AG09309 (cell line): ENCODE measurements at places on chromosomes 7 and 10.

GRCh38 chr7:78649976-78650375 is 803.5 kb downstream of the MAGI2 start:
- DNase-seq, result no peak

GRCh38 chr10:93796167-93796566 is 38.4 kb downstream of the LGI1 start:
- DNase-seq, result no peak

GRCh38 chr7:1943326-1943725 is 273.2 kb downstream of the ELFN1 start:
- DNase-seq, result no peak

GRCh38 chr10:117365612-117366011 is 9.6 kb downstream of the PDZD8 start:
- no peak for DNase-seq

- DNase-seq, result no peak
These were observed 325.4 kb upstream of the NPVF start for GRCh38 chr7:25553580-25554291.

DNA sequence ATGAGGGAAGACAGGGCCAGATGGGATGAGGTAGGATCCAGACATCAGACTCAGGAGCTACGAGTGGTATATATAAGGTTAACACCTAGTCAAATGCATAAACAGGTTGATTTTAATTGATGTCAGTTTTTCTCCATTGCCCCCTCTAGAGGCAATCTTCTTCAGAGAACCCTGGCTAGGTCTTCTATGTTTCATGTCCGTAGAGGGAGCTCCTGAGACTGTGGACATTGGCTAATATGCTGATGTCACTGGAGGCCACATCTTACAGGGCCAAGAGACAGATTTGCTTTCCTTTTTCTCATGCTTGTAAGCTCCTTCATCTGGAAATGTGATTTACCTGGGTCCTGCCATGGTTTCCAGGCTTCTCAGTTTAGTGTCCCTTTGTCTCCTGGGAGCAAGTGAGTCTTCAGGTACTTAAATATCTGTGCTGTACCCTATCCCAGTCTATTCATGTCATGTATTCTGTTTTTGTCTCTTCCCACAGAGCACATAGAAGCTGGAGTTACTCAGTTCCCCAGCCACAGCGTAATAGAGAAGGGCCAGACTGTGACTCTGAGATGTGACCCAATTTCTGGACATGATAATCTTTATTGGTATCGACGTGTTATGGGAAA is 161.6 kb upstream of the PRSS1 start:
- DNase-seq, result peak; percentile 41

- DNase-seq, result no peak
These were observed 37.6 kb downstream of the TNPO3 start for GRCh38 chr7:129017264-129017663.

DNA sequence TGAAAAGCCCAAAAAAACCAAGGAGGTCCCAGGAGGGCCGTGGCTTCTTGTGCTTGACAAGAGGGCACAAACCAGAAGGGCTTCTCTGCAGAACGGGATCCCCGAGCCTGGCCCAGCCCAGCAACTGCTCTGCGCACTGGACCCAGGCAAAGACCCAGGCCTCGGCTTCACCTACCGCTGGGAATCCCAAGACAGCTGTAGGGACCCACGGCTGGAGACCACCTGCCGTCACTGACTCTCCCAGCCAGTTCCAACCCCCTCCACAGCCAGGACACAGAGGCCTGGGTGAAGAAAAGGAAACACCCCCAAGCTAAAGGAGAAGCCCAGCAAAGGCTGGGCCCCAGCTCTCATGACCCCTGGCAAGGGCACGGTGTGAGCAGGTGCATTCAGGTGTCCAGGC is 24.3 kb downstream of the PDGFA start:
- no peak for DNase-seq

GRCh38 chr7:72020311-72020710 is 391.8 kb downstream of the CALN1 start:
- no peak for DNase-seq

DNA sequence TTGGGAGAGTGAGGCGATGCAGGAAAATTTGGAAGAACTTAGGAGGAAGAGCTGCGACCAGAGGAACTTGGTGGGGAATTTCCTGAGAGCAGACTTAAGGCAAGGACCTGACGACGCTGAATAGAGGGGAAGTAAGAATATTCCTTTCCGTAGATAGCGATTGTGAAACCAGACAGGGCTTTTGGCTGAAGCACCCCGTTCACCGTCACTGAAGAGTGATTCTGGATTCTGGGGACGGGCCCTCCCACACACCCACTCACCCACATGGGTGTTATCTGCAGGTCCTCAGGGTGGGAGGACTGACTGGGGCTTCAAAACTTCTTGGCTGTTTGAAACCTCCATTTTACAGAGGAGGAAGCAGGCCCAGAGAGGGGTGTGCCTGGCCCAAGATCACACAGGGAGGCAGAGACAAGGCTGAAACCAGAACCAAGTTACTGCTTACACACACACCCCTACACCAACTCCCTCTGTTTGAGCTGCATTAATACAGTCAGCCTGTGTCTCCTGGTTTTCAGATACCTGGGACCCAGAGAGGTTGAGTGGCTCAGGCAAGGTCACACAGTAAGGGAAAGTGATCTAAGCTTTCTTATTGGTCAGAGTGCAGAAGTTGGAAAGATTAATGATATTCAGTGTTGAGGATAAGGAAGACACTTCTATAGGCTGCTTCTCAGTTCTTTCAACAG is 37.2 kb upstream of the CDH23 start:
- no peak for DNase-seq

DNA sequence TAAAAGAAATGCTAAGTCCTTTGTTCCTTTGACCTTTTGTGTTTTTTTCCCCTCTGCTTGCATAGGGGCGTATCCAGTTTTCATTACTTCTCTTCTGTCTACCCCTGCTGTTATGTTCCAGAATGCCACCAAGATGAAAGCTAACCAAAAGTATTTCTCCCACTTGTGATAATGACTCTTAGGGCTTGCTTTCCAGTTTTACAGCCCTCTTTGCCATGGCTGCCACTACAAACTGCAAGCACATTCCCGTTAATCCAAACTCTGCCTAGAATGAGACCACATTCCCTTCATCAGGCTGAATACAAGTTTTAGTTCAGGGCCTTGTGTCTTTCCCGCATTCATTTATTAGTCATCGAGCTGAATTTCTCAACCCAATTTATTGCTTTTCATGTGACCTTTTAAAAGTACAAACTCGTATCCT is 23.6 kb upstream of the CD36 start:
- DNase-seq, result peak; percentile 71

GRCh38 chr7:158399762-158400161 is 187.9 kb downstream of the PTPRN2 start:
- DNase-seq, result no peak

GRCh38 chr10:121734589-121735045 is 136.4 kb upstream of the FGFR2 start:
- no peak for DNase-seq

GRCh38 chr10:102306710-102307109 is 61.4 kb downstream of the GBF1 start:
- no peak for DNase-seq

DNA sequence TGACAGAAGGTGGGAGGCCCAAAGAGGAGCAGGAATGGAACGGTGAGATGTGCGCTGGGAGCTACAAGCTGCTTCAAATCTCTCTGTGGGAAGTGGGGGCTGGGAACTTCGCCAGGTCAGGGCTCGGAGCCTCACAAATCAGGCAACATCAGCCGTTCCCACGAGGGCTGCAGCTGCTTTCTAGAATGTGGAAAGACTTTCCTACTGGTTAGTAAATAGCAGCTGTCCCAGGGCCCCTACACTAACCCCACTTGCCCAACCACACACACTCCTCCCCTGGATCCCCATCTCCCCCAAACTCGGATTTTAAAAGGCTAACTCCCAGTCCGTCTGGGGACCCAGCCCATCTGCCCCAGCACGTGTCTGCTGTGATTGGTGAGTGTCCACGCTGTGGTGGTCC is 40.6 kb upstream of the PITRM1 start:
- DNase-seq, result no peak

- no peak for DNase-seq
These were observed 133.8 kb downstream of the WDR37 start for GRCh38 chr10:1190052-1190395.

GRCh38 chr10:79984851-79985250 is 35.9 kb upstream of the SFTPD start:
- no peak for DNase-seq

GRCh38 chr10:60032723-60033122 is 126.4 kb upstream of the CCDC6 start:
- DNase-seq, result peak; percentile 27

DNA sequence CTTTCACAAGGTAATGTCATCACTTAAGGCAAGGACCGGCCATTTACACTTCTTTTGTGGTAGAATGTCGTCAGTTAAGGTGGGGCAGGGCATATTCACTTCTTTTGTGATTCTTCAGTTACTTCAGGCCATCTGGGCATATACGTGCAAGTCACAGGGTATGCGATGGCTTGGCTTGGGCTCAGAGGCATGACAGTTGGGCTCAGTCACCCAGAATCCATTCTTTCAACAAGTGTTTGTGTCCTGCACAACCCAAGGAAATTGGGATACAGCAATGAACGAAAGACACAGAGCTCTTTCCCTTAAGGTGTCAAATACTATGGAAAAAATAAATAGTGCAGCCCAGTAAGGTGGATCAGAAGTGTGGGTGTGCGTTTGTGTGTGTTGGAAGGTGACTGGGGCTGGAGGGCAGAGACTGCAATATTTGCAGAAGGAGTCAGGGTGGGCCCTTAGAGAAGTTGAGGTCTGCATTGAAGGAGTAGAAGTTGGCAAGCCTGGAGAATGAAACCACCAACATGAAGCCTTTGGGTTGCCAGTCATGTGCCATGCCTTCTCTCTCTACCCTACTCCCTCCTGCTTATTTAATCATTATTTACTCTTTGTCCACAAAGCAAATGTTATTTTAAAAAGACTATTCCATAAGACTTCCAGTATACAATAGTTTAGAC is 222.8 kb upstream of the PRKCQ start:
- DNase-seq, result no peak

GRCh38 chr7:137258552-137258951 is 85.0 kb downstream of the PTN start:
- DNase-seq, result no peak

DNA sequence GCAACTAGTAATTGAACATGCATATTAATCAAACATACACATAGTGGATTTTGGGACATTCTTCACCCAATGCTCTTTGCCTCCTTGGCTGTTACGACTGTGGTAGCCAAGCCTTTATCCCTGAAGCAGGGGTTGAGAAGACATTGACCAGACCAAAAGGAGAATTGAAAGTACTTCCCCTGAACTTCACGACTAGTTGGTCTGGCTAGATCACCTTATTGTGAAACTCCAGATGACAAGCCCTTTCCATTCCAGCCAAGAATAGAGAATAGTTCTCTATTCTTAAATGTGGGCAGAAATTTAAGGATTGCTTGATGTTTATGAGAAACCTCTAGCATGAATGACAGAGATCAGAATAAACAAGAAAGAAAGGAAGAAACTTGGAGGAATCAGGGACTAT is 97.0 kb downstream of the LRMDA start:
- no peak for DNase-seq

- DNase-seq, result peak; percentile 7
These were observed 22.8 kb downstream of the SLC25A40 start for GRCh38 chr7:87853237-87853864.

DNA sequence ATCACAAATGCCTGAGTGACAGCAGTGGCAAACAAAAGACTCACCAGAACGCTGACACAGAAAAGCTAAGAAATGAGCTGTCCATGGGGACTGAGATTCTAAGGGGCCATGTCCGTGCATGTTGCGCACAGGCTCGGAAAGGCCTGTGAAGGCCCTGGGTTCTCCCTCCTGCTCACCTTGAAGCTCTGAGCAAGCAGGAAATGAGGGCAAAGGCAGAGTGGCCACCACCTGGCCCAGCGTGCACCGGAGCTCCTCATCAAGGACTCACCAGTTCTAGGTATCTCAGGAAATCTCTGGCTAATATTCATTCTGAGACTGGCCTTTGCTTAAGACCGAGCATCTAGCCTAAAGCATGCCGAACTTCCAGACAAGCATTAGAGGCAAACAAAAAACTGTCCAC is 52.7 kb downstream of the MAD1L1 start:
- no peak for DNase-seq

- DNase-seq, result no peak
These were observed 18.3 kb upstream of the ITGB1 start for GRCh38 chr10:32976338-32976737.

- DNase-seq, result no peak
These were observed at the start of gene ABCB4 for GRCh38 chr7:87475359-87476178. Gene ABCB4 (minus strand): TSS chr7:87475680. CDS start chr7:87475465, 215 bp downstream.

GRCh38 chr7:82393076-82393839 is 50.3 kb downstream of the CACNA2D1 start:
- no peak for DNase-seq

GRCh38 chr7:18421297-18422002 is 74.1 kb upstream of the HDAC9 start:
- DNase-seq, result no peak

DNA sequence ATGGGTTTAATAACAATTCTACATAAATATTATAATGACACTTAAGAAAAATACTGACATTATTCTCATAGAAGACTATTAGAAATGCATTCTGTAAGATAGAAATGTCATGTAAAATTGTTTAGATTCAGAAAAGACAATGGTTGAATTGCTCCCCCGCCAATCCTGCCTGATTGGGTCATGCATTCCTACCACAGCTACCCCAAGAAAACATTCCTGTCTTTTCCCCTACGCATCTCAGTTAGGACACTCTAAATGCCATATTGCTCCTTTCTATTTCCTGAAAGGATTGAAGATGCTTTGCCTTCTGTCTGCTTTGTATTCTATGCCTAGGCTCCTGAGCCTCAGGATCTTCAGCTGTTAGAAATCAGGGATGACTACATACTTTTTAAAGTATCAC is 109.4 kb downstream of the DGKB start:
- no peak for DNase-seq

DNA sequence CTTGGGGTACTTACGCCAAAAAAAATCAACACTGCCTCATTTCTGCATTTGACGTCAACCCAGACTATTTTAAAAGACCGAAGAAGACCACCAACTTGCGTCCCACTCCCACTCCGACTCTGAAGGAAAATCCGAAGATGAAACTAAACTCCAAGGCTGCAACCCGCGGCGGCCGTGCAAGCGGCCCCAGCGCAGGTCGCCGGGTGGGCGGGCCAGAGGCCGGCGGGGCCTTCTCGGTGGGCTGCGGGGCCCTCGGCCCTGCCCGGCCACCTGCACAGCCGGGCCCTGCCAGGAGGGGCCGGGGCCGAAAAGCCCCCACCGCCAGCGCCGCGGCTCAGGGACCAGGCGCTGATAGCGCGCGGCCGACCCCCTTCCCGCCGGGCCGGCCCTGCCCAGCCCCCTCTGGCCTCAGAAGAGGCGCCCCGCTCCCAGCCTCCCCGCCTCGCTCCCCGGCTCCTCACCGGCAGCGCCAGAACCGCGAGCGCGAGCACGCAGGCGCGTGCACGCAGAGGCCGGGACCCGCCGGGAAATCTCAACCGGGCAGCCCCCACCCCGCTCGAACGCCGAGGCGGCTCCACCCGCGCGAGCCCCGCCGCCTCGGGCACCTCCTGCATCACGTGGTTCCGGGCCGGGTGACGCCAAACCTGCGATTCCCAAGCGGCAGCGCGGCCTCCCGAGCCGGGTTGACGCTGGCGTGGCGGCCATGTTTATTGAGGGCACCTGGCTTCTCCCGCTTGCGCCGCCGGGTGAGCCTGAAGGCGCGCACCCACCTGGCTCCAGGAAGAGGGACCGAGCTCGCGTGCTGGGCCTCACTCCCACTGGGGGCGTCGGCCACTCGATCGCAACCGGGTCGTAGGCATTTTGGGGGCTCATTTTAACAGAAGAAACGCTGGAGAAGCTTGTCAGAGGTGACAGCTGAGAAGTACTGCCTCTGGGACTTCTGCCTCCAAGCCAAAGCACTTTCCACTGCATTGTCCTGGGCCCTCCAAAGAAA is at the start of gene C7orf25:
C7orf25 (minus strand) TSS at position 617 of the 994 bp plus-strand sequence. CDS start 1,170 bp downstream, outside the sequence.
- DNase-seq, result peak; percentile 57
